ENCODE measurements at places on chromosomes 13 and 19. TPM values are rescaled to one million over a fixed set of nuclear protein-coding genes. Genes with fewer than 3 reads are reported as not detected.

The KRTDAP gene
- total RNA-seq = not detected

- no peak for DNase-seq
Observed at GRCh38 chr13:105446197-105446596, 1089.3 kb downstream of the EFNB2 start.

The OR7C1 gene
- total RNA-seq = not detected

DNA sequence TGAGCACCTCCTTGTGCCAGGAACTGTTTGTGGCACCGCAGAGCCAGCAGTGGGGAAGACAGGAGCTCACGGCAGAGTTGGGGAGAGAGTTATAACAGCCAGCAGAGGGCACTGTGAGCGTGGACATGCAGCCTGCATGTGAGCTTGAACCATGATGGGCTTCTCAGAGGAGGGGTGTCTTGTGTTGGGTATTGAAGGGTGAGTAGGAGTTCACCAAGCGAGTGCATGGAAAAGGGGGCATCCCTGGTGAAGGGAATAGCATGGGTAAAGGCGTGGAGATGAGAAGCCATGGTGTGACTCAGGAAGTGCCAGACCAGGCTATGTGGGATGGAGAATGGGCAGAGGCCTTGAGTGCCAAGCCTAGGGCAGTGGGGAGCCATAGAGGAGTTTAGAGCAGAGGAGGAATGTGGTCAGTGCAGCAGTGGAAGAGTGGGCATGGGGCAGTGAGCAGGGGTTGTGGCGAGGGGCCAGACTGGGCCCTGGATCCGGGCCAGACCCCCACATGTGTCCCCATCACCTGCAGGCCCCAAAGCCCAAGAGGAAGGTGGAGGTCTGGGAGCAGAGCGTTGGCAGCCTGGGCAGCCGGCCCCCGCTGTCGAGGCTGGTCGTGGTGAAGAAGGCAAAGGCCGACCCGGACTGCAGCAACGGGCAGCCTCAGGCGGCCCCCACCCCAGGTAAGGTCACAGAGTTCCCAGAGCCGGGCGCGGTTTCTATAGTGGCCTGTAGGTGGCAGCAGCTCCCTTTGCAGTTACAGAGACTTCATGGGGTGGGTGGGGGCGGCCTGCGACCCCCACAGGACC, 11.8 kb upstream of the SHD start:
- DNase-seq = no peak

DNA sequence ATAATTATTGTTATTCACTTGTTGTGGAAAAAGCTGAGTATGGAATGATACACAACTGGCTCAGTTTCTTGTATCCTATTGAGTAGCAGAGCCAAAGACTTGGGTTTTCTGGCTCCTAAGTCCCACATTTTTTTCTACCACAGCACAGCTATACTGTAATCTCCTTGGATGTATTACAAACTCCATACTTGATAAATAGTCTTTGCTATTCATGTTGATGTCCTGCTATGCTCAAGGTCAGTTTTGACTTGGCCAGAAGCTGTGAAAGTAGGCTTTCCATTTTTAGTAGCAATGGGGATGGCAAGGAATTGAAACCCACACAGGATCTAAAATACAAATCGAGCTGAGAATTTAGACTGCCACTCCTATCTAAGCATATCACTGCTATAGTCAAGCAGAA, 79.1 kb downstream of the B3GLCT start:
- no peak for DNase-seq

The RASAL3 gene
- 0.79 TPM for total RNA-seq

DNA sequence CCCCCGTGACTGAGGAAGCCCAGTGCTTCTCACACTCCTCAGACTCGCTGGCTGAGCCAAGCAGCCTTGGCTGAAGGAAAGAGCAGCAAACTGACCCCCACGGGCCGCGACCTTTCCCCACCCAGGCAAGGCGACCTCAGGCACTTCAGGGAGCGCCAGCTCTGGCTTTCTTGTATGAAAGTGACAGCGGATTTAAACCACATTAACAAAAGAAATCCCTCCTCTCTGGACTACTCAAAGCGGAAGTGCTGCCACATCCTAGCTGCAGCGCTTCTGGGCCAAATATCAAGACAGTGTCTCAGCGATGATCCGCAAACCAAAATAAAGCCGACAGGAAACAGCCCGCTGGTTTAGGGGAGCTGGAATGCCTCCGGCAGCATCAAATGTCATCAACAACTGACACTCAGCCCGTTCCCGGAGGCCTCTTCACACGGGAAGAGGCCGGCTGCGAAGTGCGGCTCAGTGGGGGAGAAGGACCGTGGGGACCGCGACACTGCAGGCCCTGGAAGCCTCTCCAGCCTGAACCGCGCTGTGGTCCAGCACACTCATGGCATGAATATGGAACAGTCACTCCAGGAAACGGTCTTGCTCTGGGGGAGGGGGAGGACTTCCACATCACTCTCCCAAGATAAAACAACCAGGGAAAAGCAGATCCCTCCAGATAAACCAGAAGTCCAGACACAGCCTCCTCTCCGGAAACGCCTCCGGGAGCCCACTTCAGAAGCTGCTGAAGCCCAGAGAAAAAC, 1.4 kb downstream of the RASA3 start:
- DNase-seq = peak; percentile 36

GRCh38 chr19:38264486-38265212, at the start of gene SPINT2:
SPINT2 (plus strand) TSS chr19:38264573; CDS start chr19:38264893, 320 bp downstream.
- DNase-seq = no peak

DNA sequence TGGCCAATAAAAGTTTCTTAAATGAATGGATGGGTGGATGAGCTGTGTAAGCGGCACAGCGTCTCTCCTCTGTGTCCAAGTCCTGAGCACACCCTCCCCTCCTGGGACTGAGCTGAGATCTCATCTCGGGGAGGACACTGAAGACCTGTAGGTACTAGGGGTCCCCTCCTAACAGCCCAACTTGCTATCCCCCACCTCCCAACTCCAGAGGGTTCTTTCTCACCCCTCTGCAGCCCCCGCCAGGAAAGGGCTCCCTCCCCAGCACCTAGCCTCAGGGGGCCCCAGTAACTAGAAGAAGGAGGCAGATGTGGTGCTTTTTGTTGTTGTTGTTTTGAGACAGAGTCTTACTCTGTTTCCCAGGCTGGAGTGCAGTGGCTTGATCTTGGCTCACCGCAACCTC, 1.1 kb upstream of the NANOS3 start:
- DNase-seq = no peak

- no peak for DNase-seq
Observed at GRCh38 chr19:38952395-38953165, 21.8 kb downstream of the MRPS12 start.

All from pulmonary artery endothelial cell (primary cell).